Activated CD4-positive, alpha-beta T cell treated with anti-CD3 and anti-CD28 coated beads for 1 hour (primary cell): ENCODE measurements at places on chromosomes 12 and 14.

GRCh38 chr14:73463411-73463810 is 5.1 kb upstream of the NUMB start:
- no peak for DNase-seq

- no peak for DNase-seq
These were observed 59.5 kb downstream of the ETNK1 start for GRCh38 chr12:22684140-22685118.

- no peak for DNase-seq
These were observed 72.7 kb downstream of the MOK start for GRCh38 chr14:102232348-102232625.

DNA sequence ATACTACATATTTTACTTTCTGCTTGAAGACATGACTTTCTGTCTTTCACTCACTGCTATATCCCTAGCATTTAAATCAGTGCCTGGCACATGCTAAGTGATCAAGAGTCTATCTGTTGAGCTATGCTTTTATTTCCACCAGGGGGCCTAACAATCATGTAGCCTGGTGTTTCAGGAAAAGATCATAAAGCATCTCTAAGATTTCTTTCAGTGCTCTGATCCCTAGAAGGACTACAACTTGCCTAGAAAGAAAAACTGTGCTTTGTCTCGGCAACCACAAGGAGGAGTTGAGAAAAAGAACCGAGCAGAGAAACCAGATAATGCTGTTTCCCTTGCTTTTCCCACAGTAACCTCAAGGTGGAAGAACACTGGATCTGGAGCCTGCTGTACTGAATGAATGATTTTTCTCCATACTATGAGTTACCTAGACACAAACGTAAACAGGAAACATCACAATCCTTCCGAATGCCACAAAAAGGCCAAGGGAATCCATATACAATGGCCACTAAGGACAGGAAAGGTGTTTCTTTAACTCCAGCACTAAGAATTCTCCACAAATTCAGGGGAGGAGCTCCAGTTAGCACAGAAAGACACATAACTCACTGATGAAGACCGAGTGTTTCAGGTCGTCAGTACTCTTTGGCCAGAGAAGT is 1.2 kb downstream of the CRY1 start:
- DNase-seq: no peak

GRCh38 chr14:78917462-78917861 is 747.3 kb downstream of the NRXN3 start:
- no peak for DNase-seq

DNA sequence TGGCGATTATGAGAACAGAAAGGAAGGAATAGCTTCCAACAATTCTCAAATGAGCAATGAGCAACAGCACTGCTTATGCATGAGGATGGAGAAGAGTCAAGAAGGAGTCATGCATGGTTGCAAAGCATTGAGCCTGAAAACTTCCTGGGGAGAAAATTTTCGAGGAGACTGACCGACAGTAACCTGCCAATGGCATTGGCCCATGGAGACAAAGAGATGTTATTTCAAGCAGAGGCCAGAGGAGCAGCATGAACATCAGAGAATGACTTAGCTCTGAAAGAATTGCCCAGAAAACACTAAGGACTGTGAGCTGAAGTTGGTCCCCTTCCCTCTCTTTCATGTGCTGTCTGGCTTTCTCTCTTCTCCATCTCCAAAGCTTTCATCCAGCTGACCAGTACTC is 343.4 kb downstream of the ADAMTS20 start:
- no peak for DNase-seq

DNA sequence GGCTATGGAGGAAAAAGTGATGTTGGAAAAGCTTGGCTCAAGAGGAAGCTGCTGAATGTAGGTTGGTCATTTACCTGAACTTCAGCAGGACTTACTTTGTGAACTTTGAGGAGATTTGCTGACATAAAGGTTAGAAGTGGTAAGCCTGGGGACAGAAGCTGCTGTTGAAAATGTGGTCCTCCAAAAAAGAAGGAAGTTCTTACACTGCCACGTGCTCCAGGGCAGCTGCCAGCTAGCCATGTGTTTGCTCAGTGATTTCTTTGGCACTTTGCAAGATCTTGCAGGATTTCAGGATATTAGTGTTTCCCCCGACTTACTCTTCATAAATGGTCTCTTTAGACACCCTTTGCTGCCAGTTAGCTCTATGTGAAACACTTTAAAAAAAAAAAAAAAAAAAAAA is 14.8 kb upstream of the DYRK2 start:
- DNase-seq: no peak

- no peak for DNase-seq
These were observed 6.2 kb upstream of the STXBP6 start for GRCh38 chr14:25055992-25056687.

DNA sequence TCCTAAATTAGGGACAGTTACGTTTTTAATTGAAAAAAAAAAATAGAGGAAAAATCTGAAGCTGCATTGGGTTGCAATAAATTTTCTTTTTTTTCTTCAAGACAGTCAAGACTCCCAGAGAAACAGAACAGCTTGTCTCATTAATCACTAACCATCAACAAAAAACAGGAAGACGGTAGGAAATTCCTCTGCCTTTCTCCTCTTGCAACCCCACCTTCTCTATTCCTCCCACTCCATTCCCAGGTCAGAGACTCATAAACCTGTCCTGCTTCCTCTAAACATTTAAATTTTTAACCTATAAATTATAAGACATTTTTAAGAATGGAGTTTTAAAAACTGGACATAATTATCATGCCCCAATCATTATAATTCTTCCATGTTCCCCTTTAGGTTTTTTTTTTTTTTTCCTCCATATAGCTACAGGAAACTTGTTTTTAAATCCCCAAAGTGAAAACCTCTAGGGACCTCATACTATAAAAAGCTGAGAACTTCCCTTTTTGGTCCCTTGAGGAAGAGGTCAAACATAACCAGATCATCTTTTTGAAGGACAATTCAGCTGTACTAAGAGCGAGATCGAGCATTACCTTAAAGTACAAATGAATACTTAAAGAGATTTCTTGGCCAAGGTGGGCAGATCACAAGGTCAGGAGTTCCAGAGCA is 36.0 kb downstream of the CPM start:
- no peak for DNase-seq

DNA sequence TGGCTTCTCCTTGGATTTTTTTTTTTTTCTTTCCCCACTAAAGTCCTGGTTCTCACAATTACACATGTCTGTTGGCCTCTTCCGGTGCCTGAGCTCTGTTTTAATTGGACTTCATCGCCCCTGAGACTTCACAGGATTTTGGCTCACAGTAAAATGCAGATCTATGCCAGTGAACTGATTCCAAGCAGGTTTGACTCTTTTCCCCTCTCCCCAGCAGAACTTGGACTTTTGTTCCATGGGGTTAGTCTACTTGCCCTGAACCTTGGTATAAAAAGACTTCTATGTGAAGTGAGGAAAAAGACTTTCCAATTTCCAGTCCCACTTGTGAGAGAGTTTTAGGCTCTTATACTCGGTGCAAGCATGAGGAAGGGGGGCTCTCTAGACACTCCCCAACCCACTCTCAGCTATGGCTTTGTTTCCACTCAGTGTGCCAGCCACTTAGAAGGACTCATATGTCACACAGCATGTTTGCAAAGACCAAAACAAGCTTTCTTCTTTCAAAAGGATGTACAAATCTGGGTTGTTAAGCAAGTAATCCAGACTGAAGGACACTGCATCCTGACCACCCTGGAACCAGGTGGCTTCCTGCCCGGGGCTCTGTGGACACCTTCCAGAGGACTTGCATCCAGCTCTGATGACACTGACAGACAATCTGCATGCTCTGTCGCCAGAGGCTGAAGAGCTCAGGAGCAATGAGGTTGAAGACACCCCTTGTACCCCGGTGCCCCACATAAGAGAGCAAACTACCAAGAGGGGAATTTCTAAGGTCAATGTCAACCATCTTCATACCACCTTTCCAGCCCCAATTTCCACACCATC is 221.9 kb upstream of the EGLN3 start:
- no peak for DNase-seq

GRCh38 chr14:57879516-57879915 is 13.6 kb upstream of the SLC35F4 start:
- DNase-seq: no peak

GRCh38 chr14:52402812-52403526 is 88.9 kb downstream of the PTGER2 start:
- no peak for DNase-seq

GRCh38 chr12:3746758-3747157 is 6.2 kb downstream of the CRACR2A start:
- no peak for DNase-seq

GRCh38 chr12:114402084-114402717 is 3.7 kb downstream of the TBX5 start:
- DNase-seq: no peak

- no peak for DNase-seq
These were observed 10.7 kb downstream of the SLC25A29 start for GRCh38 chr14:100295376-100296105.

DNA sequence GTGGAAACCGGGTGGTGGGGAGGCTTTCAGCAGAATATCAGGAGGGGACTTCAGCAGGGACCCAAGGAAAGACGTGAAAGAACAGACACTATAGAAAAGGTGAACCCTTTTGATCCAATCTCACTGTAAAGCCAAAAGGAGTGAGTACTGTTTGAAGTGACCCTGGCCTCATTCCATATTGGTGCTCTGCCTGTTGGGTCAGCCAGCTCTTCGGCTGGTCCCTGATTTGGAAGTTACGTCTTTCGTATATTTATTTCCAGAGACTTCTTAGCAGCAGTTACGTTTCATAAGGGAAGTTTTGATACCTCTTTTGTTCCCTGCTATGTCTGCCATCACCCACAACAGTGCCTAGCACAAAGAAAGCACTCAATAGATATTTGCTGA is 21.9 kb downstream of the WNT5B start:
- DNase-seq: no peak

DNA sequence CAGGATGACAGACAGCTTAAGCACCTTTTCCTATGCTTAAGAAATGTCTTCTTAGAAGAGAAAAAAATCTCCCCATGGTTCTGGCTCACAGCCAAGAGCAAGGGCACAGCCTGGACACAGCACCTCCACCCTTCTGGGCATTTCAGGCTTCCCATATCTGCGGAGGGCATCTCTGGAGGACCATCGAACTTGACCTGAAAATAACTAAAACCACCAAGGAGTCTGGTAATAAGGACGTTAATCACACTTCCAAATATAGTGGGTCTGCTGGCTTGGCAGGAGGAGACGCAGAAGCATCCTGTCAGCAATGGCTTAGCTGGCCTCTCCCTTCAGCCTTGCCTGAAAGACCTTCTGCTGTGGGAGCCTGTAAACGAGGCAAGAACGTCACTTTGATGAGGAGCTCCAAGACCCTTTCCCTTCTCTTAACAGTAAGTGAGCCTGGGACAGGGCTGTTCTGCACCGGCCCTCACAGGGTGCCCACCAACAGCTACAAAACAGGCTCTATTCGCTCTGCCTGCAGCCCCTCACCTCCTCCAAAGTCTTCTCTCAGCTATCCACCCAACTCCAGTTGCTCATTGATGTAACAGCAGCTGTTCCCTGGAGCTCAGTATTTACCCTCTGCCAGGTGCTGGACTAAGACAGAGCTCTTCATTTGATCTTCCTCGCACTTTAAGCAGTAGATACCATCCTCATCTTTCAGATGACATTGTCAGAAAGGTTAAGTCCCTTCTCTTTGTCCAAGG is 13.2 kb downstream of the SETD3 start:
- DNase-seq: no peak

DNA sequence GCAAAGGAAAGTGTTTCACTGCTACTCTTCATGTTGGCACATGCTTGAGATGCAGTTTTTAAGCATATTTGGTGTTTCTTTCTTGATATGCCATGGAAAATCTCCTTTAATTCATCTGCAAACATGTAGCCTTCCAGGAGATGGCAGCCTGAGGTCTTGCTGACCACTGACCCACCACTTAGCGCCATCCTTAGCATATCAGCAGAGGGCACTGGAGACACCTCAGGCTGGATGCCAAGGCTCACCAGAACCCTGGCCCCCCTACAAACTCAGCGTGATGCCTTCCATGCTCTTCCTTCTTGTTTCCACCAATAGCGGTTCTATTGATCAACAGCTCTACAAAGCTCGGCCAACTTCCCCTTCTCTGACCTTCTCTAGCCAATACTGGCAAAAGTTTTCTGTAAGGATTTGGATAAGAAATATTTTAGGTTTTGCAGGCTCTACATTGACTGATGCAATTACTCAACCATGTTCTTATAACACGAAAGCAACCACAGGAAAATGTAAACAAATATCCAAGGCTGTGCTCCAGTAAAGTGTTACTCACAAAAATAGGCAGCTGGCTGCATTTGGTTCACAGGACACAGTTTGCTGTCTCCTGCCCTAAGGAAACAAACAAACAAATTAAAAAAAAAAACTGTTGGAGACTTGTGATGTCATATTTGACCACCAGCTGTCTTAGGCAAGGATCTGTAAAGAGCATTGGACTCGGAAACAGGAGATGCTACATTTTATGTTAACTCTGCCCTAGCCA is 209.7 kb downstream of the SLC15A4 start:
- DNase-seq: no peak

- DNase-seq: no peak
These were observed 548 bp downstream of the CCER1 start for GRCh38 chr12:90954428-90954827.

GRCh38 chr12:2179953-2180736 is 127.4 kb downstream of the CACNA1C start:
- DNase-seq: no peak

DNA sequence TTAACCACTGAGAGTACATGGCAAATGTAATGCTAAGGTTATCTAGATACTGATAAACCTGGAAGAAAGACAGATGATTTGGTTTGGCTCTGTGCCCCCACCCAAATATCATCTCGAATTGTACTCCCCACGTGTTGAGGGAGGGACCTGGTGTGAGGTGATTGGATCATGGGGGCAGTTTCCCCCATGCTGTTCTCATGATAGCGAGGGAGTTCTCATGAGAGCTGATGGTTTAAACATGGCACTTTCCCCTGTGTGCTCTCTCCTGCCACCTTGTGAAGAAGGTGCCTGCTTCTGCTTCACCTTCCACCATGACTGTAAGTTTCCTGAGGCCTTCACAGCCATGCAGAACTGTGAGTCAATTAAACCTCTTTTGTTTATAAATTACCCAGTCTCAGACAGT is 14.2 kb downstream of the NOXRED1 start:
- DNase-seq: no peak

DNA sequence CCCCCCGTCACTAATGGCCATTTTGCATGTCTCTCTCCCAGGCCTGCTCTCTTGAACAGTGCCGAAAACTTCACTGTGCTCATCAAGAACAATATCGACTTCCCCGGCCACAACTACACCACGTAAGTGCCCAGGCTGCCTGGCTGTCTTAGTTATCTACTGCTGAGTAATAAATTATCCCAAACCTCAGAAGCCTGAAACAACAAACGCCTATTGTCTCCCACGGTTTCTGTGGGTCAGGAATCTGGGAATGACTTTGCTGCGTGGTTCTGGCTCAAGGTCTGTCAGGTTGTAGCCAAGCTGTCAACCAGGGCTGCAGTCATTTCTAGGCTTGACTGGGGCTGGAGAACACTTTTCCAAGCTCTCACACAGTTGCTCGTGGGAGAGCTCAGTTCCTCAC is 32.6 kb downstream of the P2RX7 start:
- no peak for DNase-seq

DNA sequence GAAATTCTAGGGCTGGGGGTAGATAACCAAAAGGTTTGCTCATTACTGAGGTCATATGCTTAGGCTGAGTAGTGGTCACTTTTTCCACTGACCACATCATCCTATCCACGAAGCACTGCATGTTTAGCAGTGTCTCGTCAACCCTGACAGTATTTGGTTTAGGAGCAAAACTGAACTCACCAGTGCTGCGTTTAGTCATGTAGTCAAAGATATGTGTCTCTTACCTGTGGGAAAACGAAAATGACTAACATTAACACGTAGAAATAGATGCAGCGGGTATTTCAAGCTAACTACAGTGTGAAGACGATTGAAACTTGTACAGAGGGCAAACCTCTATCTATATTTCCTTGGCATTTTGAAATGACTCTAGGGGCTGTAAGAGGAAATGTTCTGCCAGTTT is 34.6 kb downstream of the MTHFD1 start:
- no peak for DNase-seq

- no peak for DNase-seq
These were observed 215.9 kb downstream of the CHST11 start for GRCh38 chr12:104672501-104673265.
